ENCODE measurements at places on chromosomes 6 and 20.

GRCh38 chr6:158796353-158796752 is 22.8 kb downstream of the EZR start:
- no peak for DNase-seq

GRCh38 chr6:74000666-74001490 is 304.9 kb downstream of the CD109 start:
- no peak for DNase-seq

DNA sequence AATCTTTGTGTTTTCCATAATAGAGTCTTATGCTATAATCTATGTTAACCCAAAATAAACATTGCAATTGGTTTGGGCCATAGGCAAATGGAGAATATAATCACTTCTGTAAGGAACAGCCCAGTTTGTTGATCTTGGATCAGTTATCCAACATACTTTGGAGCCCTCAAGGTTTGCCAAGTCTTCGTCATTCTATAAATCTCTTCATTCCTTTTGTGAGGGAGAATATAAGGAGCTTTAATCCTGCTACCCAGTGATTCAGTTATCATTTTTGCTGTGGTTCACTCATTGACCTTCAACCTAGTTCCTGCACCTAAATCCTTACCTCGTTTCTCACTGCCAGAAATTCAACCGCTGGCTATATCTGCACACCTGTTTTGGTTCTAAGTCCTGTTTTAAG is 500.3 kb upstream of the PTCHD4 start:
- DNase-seq, result no peak

- no peak for DNase-seq
These were observed 6.5 kb upstream of the KIAA1586 start for GRCh38 chr6:57040011-57040410.

- no peak for DNase-seq
These were observed 34.6 kb downstream of the REPS1 start for GRCh38 chr6:138953451-138953850.

DNA sequence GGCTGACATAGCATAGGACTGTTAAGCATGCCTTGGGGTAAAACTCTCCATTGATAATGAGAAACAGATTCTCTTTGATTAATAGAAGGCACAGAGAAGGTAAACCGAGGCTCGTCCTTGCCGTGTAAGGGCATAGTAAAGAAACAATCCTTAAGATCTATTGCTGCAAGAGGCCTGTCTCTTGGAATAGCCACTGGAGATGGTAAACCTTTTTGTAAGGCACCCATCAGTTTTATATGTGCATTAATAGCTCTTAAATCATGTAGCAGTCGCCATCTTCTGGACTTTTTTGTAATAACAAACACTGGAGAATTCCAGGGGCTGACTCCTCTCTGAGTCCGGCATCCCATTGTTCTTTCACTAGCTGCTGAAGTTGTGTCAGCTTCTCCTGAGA is 8.4 kb upstream of the ABHD12 start:
- DNase-seq, result peak; percentile 55

GRCh38 chr6:52263709-52264540 is 19.6 kb upstream of the IL17F start:
- DNase-seq, result peak; percentile 35

DNA sequence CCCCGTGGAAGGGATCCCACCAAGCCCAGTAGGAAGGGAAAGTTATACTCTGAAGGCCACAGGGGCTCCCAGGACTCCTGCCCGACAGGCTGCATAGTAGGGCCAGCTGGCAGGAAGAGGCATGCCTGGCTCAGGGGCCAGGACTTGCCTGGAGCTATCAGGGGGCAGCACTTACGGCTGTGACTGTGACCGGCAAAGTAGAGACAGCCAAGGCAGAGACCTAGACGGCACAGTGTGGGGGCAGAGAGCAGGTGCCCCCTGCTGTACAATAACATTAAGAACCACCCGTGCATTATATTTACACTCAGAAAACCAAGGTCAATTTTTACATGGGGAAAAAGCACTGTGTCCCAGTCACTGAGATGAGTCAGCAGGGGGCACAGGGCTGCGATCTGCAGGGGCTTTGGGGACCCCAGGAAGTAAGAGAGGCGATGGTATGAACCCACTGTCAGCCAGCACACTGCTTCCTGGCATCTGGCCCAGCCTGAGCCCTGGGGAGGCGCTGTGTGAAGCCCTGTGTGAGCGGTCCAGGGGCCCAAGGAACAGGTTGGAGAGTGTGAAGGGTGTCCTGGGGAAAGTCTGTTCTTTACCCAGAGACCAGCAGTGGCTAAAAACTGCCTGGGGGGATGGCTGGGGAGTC is 9.9 kb downstream of the CCDC167 start:
- DNase-seq, result no peak

DNA sequence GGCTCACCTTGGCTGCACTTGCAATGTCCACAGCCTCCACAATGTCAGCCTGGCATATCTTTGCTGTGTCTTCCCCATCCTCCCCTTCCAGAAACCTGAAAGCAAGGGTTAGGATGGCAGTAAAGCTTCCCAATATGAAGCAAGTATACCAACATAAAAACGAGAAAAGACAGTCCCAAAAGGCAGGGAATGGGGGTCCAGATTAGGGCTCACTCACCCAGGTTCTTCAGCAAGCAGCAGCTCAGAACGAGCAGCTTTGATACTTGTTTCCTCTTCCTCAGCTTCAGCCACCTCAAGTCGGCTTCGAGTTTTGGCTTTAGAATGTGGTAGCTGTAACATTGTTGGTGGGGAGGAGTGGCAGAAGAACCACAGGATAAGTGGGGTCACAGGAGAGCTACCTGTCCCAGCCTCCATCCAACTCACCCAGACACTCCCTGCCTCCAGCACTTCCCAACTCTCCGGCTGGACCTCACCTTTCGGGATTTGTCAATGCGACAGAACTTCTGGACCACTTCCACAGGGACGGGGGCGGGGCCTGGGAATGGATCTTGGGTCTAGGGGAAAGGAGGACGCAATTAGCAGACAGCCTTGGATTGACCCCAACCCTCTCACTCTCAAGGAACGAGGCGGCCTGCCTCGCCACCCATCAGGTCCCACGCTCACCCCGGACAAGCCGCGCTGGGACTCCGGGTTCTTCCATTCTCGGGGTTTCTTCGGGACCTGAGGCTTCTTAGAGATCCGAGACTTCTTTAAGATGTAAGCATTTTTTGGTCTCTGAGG is 708 bp downstream of the WDR46 start:
- no peak for DNase-seq

DNA sequence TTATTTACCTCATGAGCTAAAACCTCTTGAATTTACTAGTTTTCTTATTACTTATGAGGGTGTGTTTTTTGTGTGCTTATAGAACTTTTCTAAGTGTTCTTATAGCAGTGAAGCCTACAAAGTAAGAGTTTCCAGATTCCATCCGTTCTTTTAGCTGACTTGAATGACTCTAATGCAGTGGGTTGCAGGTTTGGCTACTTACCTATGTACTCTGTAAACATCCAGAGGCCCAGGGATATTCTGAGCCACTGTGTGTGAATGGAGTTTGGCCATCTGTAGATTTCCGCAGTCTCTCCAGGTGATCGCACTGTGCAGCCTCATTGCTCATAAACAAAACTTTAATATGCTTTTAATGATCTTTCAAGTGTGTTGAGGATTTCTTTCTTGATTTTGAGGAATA is 157.8 kb downstream of the MYO6 start:
- no peak for DNase-seq

DNA sequence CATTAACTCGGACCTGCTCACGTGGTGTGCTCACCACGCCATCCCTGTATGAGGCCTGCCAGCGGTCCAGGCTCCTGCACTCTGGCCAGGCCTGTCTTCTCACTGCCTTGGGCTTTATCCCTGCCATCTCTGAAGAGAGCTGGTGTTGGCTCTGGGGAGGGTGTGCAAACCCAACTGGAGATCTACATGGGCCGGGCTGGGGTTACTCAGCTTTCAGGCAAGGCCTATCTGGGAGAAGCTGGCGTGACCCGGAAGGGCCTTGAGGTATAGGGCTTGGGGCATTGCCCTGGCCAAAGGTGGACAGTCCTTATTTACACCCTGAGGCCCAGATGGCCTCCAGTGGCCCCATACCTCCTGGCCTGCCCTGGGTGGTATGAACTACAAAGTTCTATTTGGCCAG is 5.0 kb downstream of the SLC29A1 start:
- no peak for DNase-seq

- no peak for DNase-seq
These were observed 48.6 kb upstream of the PTPRT start for GRCh38 chr20:43238266-43238665.

DNA sequence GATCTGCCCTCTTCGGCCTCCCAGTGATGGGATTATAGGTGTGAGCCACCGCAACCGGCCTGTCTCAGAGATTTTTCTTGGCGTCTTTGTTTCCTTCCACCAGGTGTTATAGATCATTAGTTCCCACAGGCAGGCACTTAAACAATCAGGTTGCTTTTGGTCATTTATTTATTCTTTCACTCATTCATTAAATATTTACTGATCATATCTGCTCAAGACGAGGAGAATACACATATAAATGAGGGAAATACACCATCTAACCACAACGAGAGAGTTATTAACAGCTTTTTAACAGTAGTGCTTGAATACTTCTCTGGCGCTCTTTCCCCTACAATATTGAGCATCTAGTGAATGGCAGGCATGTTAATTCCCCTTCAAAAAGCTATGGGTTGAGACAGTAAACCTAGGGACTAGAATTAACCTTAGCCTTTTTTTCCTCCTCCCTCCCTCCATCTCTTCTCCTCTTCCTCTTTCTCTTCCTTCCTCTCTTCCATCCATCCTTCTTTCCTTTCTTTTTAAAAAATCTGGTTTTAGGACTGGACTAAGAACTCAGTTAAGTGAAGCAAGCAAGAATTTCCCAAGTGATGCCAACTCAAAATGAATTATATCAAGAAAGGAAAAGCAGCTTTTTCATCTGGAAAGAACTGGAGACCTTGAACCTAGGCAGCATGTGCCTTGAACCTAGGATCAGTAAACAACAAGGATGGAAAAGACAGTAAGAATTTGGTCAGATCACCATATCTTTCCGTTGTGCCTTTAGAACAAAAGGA is 41.1 kb upstream of the RFPL4B start:
- DNase-seq, result no peak

GRCh38 chr6:166626177-166627032 is 646 bp downstream of the RPS6KA2 start:
- no peak for DNase-seq

GRCh38 chr6:35318196-35319171 is 20.9 kb downstream of the DEF6 start:
- no peak for DNase-seq

- DNase-seq, result peak; percentile 38
These were observed 20.1 kb upstream of the EMILIN3 start for GRCh38 chr20:41386502-41387427.

DNA sequence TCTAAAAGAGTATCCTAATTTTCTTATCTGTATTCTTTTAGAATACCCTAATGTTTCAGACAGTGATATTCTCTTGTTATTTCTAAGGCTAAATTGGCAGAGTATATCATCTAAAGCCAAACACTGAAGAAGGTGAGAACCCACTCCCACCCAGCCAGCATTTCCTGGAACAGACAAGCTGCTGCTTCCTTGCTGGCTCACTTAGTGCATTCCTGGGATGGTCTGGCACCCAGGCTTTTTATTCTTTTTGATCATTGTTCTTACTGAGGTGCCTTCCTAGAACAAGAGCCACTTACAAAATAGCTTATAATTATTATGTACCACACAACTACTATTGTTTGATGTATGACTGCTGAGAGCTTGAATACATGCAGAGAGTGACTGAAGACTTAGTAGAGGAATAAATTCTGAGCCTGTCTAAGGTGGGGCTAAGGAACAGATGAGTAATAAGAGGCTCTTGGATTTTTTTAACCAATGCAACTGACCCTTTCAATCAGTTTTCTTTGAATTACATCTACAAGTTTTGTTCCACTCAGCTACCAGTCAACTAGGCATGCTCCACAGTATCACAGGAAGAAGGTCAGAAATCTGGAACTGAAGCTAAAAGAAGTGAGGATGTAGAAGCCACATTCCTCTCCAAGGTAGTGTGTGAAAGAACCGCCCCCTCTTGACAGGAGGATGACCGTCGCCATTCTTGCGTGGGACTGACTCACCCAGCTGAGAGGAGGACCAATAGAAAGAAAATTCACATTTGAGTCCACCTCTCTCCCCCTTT is 30.1 kb downstream of the PRPH2 start:
- no peak for DNase-seq

DNA sequence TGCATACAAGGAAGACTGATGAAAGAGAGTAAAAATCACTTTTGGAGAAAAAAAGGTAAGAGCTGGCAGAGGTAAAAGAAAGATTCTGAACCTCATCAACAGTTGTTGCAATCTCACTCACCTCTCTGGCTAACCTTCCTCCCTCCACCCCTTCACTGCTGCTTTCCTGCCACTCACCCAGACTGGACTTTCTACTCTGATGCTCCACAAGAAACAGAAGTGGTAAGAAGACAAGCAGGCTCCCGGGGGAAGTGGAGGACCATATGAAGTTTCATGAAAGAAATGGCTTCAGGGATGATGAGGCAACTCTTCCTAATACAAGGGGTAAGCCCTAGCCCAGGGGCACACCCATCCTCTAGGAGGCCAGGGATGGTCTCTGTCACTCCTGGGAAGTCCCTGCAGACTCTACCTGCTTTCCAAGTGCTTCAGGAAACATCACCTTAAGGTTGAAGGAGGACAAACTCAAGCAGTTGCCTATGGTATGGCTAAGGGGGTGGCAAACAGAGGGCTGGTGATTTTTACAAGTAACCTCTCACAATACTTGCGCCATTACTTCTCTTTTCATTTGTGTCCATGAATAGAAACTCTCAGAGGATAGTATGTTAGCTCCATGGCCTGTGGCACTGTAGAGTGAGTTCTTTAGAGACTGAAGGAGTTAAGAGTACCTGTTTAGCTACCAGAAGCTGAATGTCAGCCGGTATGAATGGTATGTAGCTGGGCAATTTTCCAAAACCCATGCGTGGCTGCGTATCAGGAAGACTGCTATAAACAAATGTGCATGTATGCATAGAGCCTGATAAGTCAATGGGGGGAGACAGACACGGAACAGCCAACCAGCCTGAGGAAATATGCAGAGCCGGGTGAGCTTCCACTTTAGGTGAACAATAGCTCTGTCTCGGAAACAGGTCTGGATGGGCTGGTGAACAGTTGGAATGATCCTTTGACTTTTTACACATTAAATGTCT is 112.0 kb downstream of the BACH2 start:
- DNase-seq, result no peak

DNA sequence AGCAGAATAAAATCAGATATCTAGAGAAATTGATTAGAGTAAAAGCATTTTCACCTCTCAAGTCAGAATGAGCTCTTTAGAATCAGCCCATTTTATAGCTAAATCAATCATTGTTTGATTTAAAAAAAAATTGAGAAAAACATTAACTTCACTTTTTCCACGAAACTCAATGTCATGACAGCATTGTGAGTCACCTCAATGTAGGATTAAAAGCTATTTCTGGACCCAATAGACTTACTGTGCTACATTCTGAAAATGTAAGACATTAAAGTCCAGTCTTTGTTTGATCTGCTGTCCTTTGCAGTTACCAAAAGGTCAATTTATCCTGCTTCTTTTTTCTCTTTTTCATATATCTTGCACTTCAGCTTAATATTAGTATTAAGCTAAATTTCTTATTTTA is 519.4 kb upstream of the ZNF337 start:
- no peak for DNase-seq

DNA sequence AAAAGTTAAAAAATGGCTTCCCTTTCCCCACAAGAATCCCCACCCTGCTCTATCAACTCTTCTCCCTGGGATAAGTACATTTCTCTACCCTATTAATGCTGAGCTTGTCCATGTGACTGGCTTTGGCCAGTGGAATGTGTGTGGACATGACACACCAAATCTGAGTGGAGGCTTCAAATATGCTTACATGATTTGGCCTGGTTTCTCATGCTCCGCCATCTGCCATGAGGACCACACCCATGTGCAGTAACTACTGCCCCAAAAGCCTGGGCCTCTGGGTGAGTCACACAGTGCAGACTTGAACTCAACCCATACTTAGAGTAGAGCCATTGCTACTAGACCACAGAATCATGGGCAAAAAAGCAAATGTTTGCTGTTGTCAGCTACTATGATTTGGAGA is 65.4 kb downstream of the PRND start:
- no peak for DNase-seq

Data from AG09309 (cell line).